Activated CD8-positive, alpha-beta memory T cell treated with anti-CD3 and anti-CD28 coated beads for 4 hours (primary cell): ENCODE measurements at places on chromosomes 7 and 10.

GRCh38 chr10:86644794-86645445 is 9.4 kb upstream of the OPN4 start:
- no peak for DNase-seq

- no peak for DNase-seq
Measured at GRCh38 chr10:49116509-49117375, 1.4 kb upstream of the VSTM4 start.

- DNase-seq = no peak
Measured at GRCh38 chr7:21300692-21301091, 127.2 kb upstream of the SP4 start.

- no peak for DNase-seq
Measured at GRCh38 chr10:86294346-86295265, 72.0 kb downstream of the GRID1 start.

- no peak for DNase-seq
Measured at GRCh38 chr10:90964781-90965465, 44.0 kb upstream of the ANKRD1 start.

DNA sequence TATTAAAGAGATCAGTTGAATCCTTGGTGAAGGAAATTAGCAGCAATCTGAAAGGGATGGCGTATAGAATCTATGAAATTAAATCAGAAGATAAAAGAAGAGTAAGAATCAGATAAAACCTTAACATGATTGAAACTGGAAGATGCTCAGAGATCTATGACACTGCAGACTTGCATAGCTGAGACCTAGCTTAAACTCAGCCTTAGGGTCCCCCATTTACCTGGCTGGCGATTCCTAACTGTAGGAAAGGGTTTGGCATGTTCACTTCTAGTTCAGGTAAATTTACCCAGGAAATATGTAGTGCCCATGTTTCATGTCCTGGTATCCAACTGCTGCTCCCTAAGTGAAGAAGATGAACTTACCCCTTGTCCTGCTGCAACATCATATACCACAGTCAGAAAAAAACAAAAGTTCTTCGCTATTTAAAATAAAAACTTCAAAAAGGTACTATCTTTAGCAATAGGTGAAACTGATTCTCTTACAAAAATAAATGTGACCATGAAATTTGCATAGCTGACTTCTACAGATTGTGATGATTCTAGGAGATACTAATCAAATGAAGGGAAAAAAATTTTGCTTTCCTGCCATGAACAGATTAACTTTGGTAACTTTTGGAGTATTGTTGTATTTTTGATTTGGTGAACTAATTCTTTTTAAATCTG is 47.8 kb upstream of the TMEM243 start:
- DNase-seq = no peak

GRCh38 chr7:139842401-139843210 is 13.5 kb downstream of the TBXAS1 start:
- no peak for DNase-seq

DNA sequence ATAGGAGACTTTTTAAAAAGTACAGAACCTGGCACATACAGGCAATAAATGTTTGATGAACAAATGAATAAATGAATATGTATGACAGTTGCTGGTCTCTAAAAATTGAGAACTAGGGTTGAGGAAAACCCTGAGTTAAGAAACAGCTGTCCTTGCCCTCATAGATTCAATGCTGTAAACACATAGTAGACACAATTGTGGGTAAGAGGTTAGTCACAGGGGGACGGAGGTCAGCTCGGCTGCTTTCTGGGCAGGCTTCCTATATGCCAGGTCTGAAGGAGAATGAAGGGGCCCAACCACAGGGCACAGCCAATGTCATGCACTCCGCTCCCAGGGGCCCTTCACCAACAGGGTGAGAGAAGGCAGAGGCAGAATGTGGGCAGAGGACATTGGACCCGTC is 143.3 kb upstream of the RSU1 start:
- no peak for DNase-seq

DNA sequence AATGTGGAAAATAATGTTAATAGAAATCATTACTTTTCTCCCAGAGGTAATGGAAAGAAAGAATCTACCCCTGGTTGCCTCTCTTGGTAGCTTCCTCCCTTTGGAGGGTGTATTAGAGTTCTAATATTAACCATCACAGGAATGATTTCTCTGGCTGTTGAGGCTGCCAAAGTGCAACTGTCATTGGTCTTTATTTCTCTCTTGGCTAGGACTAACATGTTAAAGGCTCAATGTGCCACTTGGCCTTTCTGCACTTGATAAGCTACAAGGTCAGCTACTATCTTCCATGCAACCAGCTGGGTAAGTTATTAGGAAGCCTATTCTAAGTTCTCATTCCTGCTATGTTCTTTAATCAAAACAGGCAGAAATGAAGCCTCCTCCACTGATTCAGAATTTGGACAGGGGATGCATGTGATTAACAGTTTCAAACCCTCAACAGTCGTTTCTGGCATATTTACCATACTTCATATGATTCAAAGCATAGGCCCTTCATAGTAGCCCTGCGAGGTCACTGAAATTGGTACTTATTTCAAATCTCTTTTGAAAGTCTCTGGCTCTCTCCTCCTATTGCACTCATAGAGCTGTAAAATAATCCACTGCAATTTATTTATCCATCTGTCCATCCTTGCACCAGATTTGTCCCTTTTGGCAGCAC is 645.0 kb downstream of the SORCS1 start:
- DNase-seq = no peak

GRCh38 chr10:25641595-25641994 is 292.4 kb upstream of the MYO3A start:
- no peak for DNase-seq

- DNase-seq = no peak
Measured at GRCh38 chr7:95478272-95479037, 7.3 kb upstream of the ASB4 start.

- no peak for DNase-seq
Measured at GRCh38 chr10:90417029-90417428, 440.8 kb downstream of the HTR7 start.

DNA sequence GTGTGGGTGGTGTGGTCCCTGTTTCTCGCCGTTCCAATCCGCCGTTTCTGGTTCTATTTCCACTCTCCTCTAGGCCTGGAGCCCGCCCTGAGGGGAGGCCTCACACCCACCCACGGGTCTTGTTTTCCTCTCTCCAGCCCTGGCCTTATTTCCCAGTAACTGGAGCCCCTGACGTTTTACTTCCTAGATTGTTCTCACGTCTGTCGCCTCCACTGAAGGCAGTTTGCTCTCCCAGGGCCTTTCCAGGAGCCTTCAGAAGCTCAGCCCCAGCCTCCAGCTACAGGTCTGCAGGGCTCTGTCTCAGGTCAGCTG is 30.6 kb downstream of the CFAP46 start:
- DNase-seq = no peak

- no peak for DNase-seq
Measured at GRCh38 chr7:136555933-136556332, 312.5 kb upstream of the CHRM2 start.

GRCh38 chr10:28047061-28047460 is 48.2 kb upstream of the ODAD2 start:
- no peak for DNase-seq

- no peak for DNase-seq
Measured at GRCh38 chr10:88392222-88392621, 190.9 kb downstream of the RNLS start.

GRCh38 chr7:69060516-69060915 is 537.8 kb upstream of the AUTS2 start:
- DNase-seq = no peak

DNA sequence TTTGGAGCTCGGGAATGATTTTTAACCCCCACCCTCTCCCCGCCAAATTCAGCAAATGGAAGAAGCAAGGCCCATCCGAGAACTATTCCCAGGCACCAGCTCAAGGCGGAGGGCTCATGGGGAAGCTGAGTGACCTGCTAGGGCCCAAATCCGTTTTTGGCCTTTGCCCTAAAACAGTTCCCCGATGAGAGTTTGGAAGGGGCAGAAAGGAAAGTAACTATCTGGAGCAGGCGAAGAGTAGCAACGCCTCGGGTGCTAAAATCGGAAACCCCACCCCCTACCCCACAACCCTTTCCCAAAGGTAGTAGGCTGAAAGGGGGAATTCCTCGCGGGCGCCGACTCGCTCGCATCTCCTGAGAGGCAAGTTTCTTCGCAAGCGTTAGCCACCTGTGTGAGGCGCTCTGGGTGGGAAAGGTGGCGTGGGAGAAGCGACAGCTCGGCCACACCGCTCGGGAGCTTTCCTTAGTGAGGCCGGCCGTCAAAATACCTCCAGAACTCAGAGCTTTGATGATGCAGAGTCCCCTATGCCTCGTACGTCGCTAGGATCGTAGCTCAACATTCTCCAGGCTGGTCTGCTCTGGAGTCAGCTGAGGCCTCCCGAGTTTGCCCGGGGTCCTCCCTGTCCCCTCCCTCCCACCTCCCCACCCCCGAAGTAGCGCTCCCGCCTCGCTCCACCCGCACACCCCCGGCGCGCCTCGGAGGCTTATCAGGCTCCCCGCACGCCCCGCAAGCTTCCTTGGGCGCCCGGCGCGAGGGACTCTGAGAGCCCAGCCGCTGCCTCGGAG is 642 bp upstream of the PRKG1 start:
- no peak for DNase-seq

DNA sequence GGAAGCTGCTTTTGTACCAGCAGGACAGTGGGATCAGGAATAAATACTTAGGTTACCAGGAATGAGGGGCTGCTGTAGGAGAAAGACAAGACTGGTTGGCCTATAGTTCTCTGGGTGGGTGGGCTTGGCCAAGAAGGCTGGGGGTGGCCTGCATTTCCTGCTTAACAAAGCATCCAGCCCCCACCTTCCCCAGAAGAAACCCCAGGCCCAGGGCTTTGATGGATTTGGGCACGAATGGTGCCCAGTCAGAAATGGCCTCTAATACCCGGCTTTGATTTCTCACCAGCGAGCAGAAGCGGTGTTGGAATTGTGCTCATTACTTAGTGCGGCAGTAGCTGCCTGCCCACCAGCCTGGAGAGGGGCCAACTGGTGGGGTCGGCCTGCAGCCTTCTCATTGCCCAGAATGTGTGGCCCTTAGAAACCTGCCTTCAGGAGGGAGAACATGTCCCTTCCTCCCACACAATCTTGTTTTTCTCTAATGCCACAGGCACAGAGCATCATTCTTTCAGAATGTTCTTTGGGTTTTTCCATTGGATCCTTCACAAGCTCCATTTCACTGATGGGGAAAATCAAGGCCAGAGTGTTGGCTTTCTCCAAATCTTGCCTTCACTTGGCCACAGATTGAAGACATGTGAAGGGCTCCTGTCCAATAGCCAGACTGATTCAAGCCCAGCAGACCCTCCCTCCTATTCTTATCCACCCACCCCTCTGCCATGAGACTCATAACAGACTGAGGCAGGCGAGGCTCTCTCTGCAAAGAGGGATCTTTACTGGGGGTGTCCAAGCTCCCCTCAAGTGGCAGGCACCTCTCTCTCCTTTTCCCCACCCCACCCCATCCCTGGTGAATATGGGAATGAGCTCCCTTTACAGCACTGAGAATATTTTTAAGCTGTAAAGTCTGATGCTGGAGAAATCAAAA is 2.5 kb downstream of the UNC5B start:
- no peak for DNase-seq

DNA sequence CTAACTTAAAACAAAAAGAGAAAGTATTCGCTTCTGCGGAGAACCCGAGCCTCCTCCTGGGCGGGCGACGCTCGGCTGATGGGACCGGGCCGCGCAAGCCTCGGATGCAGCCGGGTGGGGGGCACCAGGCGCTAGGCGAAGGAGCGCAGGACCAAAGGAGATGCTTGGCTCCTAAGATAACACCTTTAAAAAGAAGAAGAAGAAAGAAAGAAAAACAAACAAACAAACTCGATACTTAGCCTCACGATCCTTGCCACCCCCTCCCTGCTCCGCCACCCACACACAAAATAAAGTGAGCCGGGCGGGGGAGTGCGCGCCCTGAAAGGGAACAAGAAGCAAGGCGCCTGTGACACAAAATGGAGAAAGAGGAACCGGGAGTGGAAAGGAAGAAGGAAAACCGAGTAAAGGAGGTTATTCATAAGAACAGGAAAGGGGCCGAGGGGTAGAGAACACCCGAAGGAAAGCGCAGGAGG is 34.0 kb upstream of the EBLN1 start:
- no peak for DNase-seq

DNA sequence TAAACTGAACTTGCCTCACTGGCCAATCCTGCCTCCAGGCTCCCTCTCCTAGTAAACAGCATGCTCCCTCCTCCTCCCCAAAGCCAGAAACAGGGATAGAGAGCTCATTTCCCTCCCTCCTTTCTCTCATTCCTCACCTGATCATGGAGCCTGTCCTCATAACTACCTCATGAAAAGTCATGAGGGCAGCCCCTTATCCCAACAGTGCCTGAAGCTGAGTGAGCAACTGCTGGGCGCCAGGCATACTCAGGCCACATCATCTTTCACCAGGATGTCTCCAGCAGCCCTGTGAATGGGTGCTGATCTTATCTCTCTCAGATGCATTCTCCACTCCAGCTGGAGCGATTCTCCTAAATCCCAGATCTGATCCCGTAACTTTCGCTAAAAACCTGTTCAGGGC is 307.2 kb downstream of the PRPF18 start:
- no peak for DNase-seq

- no peak for DNase-seq
Measured at GRCh38 chr7:70797109-70797514, 334.8 kb upstream of the GALNT17 start.
